Right ventricle myocardium superior (tissue), 1 donor: ENCODE measurements at places on chromosomes 2 and 18. TPM values are rescaled to one million over a fixed set of nuclear protein-coding genes. Genes with fewer than 3 reads are reported as not detected.
A peak's percentile ranks its signal among the peaks of the same experiment; 100 is the strongest.

GRCh38 chr2:173966274-173967098 lies 1.3 kb upstream of the SP3 start:
- DNase-seq, result no peak

DNA sequence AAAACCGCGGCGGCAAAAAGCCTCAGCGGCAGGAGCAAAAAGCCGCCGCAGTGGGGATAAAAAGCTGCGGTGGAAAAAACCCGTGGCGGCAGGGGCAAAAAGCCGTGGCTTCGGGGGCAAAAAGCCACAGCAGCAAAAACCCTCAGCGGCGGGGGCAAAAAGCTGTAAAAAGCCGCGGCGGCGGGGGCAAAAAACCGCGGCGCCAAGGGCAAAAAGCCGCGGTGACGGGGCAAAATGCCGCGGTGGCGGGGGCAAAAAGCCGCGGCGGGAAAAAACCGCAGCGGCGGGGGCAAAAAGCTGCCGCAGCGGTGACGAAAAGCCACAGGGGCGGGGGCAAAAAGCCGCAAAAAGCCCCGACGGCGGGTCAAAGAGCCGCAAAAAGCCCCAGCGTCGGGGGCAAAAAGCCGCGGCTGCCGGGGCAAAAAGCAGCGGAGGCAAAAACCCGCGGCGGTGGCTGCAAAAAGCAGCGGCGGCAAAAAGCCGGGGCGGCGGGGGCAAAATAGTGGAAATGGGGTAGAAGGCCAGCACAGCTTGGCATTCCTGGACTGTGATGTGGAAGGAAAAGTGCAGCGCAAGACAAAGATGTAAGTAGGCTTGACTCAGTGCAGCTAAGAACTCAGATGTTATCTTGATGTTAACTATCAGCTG lies 151.8 kb downstream of the ANKRD30BL start:
- DNase-seq, result no peak

DNA sequence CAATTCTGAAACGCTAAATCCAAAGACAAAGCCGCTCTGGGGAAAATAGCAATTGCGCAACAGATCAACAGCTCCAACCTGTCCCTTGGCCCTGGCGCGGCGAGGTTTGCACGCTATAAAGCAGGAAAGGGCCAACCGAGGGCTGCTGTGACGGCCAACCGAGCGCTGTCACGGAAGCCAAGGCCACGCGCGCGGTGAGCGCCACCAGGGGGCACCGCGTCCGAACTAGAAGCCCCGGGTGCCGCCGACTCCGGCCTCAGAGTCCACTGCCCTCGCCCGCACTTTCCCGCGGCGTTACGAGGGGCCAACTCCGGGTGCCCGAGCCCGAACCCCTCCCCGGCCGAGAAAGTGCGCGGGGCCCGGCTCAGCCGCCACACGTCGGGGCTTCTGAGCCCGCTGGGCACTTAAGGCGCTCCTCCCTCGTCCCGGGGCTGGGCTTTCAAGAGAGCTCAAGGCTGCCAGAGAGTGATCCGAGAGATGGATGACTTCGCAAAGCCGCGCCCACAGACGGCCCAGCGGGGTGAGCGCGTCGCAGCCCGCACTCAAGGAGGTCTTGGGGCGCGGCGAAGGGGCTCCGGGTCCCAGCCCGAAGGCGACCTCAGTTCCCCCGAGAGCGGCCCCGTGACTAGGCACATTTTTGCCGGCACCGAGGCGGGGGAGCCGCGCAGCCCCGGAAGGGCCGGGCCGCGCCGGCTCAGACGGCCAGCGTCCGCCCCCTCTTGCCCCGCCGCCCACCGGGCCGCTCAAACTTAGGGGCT lies 897 bp downstream of the NFE2L2 start:
- peak; percentile 99 for DNase-seq

- no peak for DNase-seq
Measured at GRCh38 chr18:35999925-36000324, 27.4 kb downstream of the RMP24 start.

- no peak for DNase-seq
Measured at GRCh38 chr18:59249199-59249774, 24.0 kb downstream of the RAX start.

DNA sequence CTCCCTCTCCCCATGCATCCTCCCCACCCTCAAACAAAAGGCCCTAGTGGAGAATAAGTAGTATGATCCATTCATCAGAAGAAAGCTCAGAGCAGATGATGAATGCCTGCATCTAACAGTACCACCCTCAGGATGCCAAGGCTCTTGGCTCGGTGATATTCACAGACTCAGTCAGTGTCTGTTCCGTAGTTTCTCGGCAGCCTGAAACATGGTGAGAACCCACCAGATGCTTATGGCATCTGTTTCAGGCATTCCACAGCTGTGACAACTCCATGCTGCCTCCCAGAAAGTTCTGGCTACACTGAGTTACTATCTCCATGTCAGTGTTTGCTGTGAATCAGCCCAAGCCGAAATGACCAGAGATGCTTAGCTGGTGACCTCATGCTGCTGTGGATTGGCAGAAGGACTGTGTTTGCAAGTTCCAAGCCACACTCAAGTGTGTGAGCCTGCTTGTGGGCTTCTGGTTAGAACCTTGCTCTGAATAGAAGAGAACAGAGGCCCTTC lies 83.9 kb downstream of the WDSUB1 start:
- DNase-seq, result no peak

RGPD3 gene
- total RNA-seq, result 0.08 TPM

- no peak for DNase-seq
Measured at GRCh38 chr2:63424329-63425078, 163.8 kb downstream of the WDPCP start.

- peak; percentile 79 for DNase-seq
Measured at GRCh38 chr18:13611142-13611600, 115.2 kb downstream of the FAM210A start.

- no peak for DNase-seq
Measured at GRCh38 chr2:69566669-69567068, 76.9 kb downstream of the AAK1 start.

DNA sequence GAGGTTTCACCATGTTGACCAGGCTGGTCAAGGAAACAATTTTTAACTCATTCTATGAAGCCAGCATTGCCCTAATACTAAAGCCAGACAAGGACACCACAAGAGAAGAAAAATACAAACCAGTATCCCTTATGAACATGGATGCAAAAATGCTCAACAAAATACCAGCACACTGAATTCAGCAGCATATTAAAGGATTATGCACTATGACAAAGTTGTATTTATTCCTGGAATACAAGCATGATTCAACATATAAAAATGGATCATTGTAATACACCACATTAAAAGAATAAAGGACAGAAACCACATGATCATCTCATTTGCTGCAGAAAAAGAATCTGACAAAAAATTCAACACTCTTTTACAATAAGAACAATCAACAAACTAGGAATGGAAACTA lies 138.7 kb downstream of the RAB3GAP1 start:
- DNase-seq, result no peak

CHRNG gene
- total RNA-seq, result not detected

DNA sequence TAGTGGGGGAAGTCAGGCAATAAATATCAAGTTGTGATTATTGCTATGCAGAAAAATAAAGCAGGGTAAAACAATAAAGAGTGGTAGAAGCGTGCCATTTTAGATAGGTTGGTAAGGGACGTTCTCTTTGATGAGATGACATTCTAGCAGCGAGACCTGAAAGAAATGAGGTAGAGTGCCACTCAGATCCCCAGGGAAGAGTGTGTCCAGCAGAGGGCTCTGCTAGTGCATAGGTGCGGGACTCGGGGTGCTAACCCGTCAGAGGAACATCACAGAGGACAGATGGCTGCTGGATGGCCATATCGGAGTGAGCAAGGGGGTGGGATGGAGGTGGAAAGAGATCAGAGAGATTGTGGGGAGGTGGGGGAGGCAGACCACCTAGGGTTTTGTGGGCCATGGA lies 16.3 kb upstream of the GTF2A1L start:
- DNase-seq, result no peak

- no peak for DNase-seq
Measured at GRCh38 chr2:162226836-162227235, 16.4 kb downstream of the FAP start.

- no peak for DNase-seq
Measured at GRCh38 chr18:9319333-9319732, 15.2 kb upstream of the TWSG1 start.

- no peak for DNase-seq
Measured at GRCh38 chr18:79644666-79645057, 34.9 kb upstream of the CTDP1 start.

- no peak for DNase-seq
Measured at GRCh38 chr2:109393662-109393972, 220.1 kb downstream of the SEPTIN10 start.

BOLL gene
- not detected for total RNA-seq

- DNase-seq, result no peak
Measured at GRCh38 chr2:58387701-58388100, 146.6 kb upstream of the FANCL start.

DNA sequence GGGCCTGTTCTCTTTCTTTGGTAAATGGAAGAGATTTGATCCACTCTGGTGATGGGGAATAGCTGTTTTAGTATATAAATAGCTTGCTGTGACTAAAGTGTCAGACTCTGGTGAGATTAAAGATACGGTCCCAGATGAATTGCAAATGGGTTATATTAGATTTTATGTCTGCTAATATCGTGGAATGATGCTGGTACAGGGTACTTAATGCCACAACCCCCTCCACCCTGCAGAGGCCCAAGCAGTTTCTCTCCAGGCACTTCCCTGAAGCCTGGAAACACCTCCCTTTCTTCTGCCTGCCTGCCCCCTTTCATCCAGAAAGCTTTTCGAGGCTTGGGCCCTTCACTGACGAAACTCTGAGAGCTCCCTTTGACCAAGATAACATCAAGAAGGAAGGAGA lies 21.4 kb upstream of the RFX8 start:
- no peak for DNase-seq

B3GNT7 gene
- total RNA-seq, result 7.7 TPM

- no peak for DNase-seq
Measured at GRCh38 chr2:190182071-190182524, 119.6 kb upstream of the MSTN start.

NEURL3 gene
- not detected for total RNA-seq

HADHB gene
- total RNA-seq, result 1,664 TPM

DNA sequence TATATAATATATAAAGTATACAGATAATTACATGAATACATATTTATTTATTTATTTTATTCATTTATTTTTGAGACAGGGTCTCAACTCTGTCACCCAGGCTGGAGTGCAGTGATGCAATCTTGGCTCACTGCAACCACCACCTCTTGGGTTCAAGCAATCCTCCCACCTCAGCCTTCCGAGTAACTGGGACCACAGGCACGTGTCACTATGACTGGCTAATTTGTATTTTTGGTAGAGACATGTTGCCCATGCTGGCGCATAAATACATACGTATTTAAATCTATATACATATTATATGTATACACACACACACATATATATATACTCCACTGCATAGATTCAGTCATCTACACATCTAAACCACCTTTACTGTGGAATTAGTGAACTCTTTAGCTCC lies 20.6 kb upstream of the NDUFV2 start:
- no peak for DNase-seq

DNA sequence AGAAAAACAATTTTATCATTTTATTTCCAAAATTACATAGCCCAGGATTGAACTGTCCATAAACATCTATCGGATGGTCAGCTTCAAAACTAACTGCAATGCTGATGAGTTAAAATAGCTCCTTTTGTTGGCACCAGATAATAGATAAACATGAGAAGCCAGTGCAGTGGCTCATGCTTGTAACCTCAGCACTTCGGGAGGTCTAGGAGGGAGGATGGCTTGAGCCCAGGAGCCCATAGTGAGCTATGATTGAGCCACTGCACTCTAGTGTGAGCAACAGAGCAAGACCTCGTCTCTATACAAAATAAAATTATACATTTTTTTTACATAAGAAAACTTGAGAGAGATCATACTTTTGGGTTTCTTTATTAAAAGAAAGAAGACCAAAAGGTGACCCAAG lies 34.6 kb upstream of the IMPA2 start:
- no peak for DNase-seq

RAB1A gene
- total RNA-seq, result 115 TPM

DSEL gene
- 1.7 TPM for total RNA-seq

- no peak for DNase-seq
Measured at GRCh38 chr2:167833294-167833693, 414.1 kb downstream of the STK39 start.

CFAP221 gene
- total RNA-seq, result 0.67 TPM

C2orf80 gene
- not detected for total RNA-seq

RRM2 gene
- 1.9 TPM for total RNA-seq

- DNase-seq, result no peak
Measured at GRCh38 chr2:100247256-100248043, 74.9 kb downstream of the LONRF2 start.

DNA sequence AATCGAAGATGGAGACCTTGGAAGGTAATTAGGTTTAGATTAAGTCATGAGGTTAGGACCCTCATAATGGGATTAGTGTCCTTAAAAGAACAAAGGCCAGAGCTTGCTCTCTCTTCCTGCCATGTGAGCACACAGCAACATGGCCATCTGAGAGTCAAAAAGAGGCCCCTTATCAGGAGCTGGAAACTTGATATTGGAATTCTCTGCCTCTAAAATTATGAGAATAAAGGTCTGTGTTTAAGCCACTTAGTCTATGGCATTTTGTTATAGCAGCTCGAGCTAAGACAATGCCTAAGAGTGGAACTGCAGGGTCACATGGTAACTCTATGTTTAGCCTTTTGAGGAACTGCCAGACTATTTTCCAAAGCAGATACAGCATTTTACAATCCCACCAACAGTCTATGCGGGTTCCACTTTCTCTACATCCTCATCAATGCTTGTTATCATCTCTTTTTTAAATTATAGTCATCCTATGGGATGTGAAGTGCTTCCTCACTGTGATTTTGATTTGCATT lies 42.4 kb downstream of the THADA start:
- no peak for DNase-seq

- DNase-seq, result peak; percentile 44
Measured at GRCh38 chr2:91477731-91478672, 2786.5 kb downstream of the RPIA start.

GRCh38 chr2:120878970-120879369 lies 143.3 kb downstream of the GLI2 start:
- peak; percentile 33 for DNase-seq

DNA sequence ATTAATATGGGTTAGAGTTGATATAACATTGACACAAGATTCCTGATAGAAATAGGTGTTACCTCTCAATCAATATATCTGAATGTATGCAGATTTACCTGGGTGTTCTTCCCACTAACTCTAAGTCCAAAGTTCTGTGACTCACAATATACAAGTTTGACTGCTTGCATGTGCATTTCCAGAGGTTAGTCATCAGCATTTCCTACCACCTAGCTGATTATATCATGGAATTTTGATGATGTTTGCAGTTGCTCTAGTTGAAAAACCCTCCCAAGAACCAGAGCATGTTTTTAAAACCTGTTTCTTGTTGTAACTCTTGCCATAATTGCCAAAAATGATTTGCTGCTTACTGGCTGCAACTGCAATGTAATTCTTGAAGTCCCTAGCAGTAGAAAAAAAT lies 15.0 kb upstream of the DSG1 start:
- no peak for DNase-seq

GRCh38 chr2:133651861-133652260 lies 83.6 kb upstream of the NCKAP5 start:
- DNase-seq, result no peak

SNORC gene
- total RNA-seq, result 0.70 TPM
